ENCODE measurements at places on chromosomes 11 and 22. TPM values are rescaled to one million over a fixed set of nuclear protein-coding genes. Genes with fewer than 3 reads are reported as not detected.

The TYR gene
- not detected for total RNA-seq

The ROM1 gene
- total RNA-seq = 3.0 TPM

The PATE4 gene
- not detected for total RNA-seq

The TRPT1 gene
- total RNA-seq = 33.2 TPM

The VPREB1 gene
- total RNA-seq = not detected

The CFL1 gene
- 1,115 TPM for total RNA-seq

The PLAAT2 gene
- total RNA-seq = not detected

The OR5T1 gene
- total RNA-seq = not detected

The LRRC55 gene
- total RNA-seq = not detected

The TIGD3 gene
- under 0.01 TPM for total RNA-seq

The APOA4 gene
- total RNA-seq = not detected

The SNX32 gene
- under 0.01 TPM for total RNA-seq

The CACNA1I gene
- total RNA-seq = under 0.01 TPM

The GLYAT gene
- not detected for total RNA-seq

The OR52E6 gene
- 0.43 TPM for total RNA-seq

The ZNF195 gene
- 18.4 TPM for total RNA-seq

The TSGA10IP gene
- total RNA-seq = not detected

The KRTAP5-10 gene
- not detected for total RNA-seq

The OR10D3 gene
- total RNA-seq = not detected

The NELL1 gene
- not detected for total RNA-seq

The TSSK2 gene
- total RNA-seq = not detected

The BRSK2 gene
- total RNA-seq = under 0.01 TPM

The SSTR3 gene
- total RNA-seq = not detected

The NAALADL1 gene
- total RNA-seq = 23.7 TPM

The BDNF gene
- total RNA-seq = 20.6 TPM

The ELMOD1 gene
- total RNA-seq = 0.43 TPM

The WNT11 gene
- under 0.01 TPM for total RNA-seq

The GLB1L3 gene
- not detected for total RNA-seq

The PKDREJ gene
- total RNA-seq = not detected

The OR10A3 gene
- under 0.01 TPM for total RNA-seq

The PMM1 gene
- total RNA-seq = 21.6 TPM

The PANX2 gene
- total RNA-seq = 0.43 TPM

The SOX10 gene
- total RNA-seq = not detected

The TSPAN4 gene
- total RNA-seq = 113 TPM

The APOL2 gene
- 78.2 TPM for total RNA-seq

The RASSF10 gene
- not detected for total RNA-seq

Measured in fibroblast of villous mesenchyme (primary cell).